H1 (cell line): ENCODE measurements at places on chromosomes 16 and 17. TPM values are rescaled to one million over a fixed set of nuclear protein-coding genes. Genes with fewer than 3 reads are reported as not detected.

The LRRC46 gene
- total RNA-seq, result 0.36 TPM in 1 of 2 replicates, not detected in the other

The PLCD3 gene
- total RNA-seq, result 42.7 and 48.1 TPM in 2 replicates

The TBC1D3H gene
- not detected in 2 replicates for total RNA-seq

The SLC25A39 gene
- total RNA-seq, result 189 and 200 TPM in 2 replicates

The ALOX15B gene
- 0.46 and 0.63 TPM in 2 replicates for total RNA-seq

The EME1 gene
- total RNA-seq, result 13.3 and 13.9 TPM in 2 replicates

The RASD1 gene
- 1.8 and 2.6 TPM in 2 replicates for total RNA-seq

The CKLF gene
- total RNA-seq, result 18.9 and 21.1 TPM in 2 replicates

The WFIKKN1 gene
- 10.2 and 11.4 TPM in 2 replicates for total RNA-seq

DNA sequence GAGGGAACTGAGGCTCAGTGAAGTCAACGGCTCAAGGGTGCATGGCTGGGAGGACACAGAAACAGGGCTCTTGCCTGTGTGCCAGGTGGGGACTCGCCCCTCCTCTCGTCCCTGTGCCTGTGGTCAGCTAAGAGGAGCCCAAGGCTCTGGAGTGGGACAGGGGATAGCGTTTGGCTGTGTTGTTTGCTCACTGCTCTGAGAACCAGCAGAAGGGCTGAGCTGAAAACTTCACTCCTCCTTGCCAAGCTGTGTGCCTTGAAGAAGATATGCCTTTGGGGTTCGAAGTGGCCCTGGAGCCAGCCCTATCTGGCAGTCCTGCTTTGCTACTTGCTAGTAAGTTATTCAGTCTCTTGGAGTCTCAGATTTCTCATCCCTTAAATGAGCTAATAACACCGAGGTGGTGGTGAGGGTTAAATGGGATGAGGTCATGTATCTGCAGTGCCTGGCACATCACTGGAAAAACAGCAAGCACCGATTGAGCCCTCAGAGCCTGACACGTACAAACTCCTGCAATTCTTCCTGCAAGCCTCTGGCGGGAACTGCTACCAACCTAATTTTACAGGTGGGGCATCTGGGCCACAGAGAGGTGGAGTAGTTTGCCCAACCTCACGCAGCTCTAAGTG lies 17.7 kb downstream of the FOXL1 start:
- H3K36me3 ChIP-seq, result no peaks in the 10 kb centered on the region
- H3K4me3 ChIP-seq, result no peak overlapping the region
- H3K4me1 ChIP-seq, result no peaks in the 10 kb centered on the region
- DNase-seq, result no peak
- peaks cover 1% of the 10 kb centered on the region for H3K27me3 ChIP-seq
- no peak overlapping the region for H3K27ac ChIP-seq

DNA sequence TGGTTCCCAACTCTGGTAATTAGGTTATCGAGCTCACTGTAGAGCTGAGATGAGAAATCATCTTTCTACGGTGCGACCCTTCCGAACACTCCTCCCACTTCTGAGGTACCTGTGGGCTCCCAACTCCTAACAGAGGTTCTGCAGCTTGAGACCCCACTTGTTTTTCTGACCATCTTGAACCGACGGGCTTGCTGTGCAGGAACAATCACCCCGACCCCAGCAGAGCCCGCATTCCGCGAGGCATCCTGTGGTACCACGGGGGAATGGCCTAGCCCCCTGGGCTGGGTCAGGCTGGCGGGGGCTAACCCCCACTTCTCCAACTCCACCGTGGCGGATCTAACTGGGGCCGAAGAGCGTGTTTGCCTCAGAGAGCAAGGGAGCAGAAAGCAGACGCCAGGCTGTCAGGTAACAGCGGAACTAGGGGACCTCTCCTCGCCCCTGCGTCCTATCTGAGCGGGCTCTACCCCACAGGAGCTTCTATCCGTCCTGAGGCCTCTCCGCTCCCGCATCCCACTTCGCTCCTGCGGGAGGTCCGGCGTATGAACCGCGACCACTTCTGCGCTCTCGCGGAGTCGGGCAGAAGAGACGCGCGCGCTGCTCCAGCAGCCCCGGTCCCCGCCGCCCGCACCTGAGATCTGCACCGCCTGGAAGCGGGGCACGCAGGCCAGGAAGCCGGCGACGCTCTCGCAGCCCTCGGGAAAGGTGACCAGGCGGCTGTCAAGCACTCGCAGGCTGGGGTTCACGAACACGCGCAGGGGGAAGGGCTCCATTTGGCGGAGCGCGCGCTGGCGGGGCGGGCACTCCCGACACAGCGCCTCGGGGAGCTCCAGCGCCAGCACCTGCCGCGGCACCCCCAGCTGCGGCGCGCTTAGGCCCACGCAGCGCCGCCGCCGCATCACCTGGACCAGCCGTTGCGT lies 761 bp downstream of the PDF start:
- no peaks in the 10 kb centered on the region for H3K27me3 ChIP-seq
- peaks cover 15% of the 10 kb centered on the region for H3K4me1 ChIP-seq
- DNase-seq, result no peak
- peaks cover 46% of the 10 kb centered on the region for H3K36me3 ChIP-seq

DNA sequence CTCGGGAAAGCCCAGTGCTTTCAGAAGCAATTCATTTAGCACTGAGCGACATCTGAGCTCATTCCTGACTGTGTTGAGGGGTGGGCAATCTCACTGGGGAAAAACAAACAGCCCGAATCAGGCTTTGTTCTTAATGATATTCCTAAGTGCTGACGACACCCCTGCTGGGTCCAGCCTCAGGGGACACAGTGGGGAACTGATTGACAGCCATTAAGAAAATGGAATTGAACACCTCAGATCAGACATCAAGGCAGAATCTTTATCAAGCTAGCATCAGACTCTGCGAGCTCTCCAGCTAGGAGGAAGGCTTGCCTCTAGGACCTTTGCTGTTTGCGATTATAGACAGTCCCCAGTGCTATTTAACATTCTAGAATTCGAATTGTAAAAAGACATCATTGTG lies 22.5 kb upstream of the LYRM9 start:
- peaks cover 5% of the 10 kb centered on the region; the same call in 1 of the 2 replicates for H3K4me1 ChIP-seq
- no peaks in the 10 kb centered on the region for H3K36me3 ChIP-seq
- H3K27me3 ChIP-seq, result peaks cover 68% of the 10 kb centered on the region
- peak; percentile 60 for DNase-seq

DNA sequence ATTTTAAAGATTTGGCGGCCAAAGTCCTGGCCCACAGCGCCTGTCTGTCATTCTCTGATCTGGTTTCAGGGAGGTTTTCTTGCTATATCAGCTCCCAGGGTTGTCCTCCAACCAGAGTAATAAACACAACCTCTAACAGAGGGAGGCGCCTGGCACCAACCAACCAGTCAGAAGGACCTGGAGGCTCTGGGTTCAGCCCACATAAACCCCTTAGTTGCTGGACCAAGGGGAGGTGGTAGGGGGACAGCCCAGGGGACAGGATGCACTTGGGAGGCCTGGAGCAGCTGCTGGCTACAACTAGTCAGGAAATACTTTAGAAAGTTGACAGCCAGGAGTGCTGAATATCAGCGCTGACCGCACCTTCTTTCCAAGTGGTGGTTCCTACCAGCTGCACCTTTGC lies 41.7 kb upstream of the CDRT4 start:
- no peak overlapping the region for H3K27ac ChIP-seq
- H3K27me3 ChIP-seq, result no peaks in the 10 kb centered on the region
- DNase-seq, result no peak
- no peaks in the 10 kb centered on the region for H3K4me1 ChIP-seq

DNA sequence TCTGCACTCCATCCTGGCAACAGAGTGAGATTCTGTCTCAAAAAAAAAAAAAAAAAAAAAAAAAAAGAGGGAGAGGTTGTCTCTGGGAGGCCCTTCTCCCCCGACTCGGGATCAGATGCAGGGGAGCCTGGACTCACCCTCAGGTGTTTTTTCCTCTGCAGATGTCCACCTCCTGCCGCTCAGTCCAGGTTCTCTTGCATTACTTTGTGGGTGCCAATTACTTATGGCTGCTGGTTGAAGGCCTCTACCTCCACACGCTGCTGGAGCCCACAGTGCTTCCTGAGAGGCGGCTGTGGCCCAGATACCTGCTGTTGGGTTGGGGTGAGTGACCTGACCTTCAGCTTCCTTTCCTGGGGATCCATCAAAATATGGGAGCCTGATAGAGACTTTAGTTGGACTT lies 34.1 kb downstream of the GLP2R start:
- H3K4me3 ChIP-seq, result no peak overlapping the region
- no peak for DNase-seq
- H3K4me1 ChIP-seq, result no peaks in the 10 kb centered on the region
- H3K27me3 ChIP-seq, result no peaks in the 10 kb centered on the region

- no peaks in the 10 kb centered on the region for H3K36me3 ChIP-seq
- H3K27me3 ChIP-seq, result no peaks in the 10 kb centered on the region
- peak overlapping the region; percentile 72 for H3K4me3 ChIP-seq
- DNase-seq, result peak; percentile 94
These were observed 22.7 kb downstream of the TMEM235 start for GRCh38 chr17:78253946-78254672.

DNA sequence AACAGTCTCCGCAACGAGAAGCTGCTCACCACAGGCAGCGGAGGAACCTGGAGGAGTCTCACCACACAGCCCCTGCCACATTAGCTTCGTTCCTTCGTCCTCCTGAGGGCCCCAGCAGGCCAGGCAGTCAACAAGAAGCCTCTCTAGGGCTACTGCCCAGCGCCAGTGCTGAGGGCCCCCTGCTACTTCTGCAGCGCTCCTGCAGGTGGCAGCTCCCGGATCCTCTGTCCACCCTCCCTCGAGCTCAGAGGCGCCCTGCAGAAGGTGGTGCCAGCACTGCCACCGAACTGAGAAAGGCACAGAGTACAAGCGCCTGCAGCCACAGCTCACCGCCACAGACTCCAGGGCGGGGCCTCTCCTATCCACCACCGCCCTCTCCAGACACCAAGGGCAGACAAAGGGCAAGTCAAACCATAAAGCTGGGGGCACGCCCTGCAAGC lies 27.3 kb downstream of the KDM8 start:
- DNase-seq, result no peak
- H3K36me3 ChIP-seq, result no peaks in the 10 kb centered on the region
- no peak overlapping the region for H3K27ac ChIP-seq
- no peak overlapping the region for H3K4me3 ChIP-seq

GRCh38 chr16:3924763-3925162 lies 44.2 kb upstream of the CREBBP start:
- H3K36me3 ChIP-seq, result no peaks in the 10 kb centered on the region
- no peak for DNase-seq
- no peaks in the 10 kb centered on the region for H3K4me1 ChIP-seq
- no peak overlapping the region for H3K27ac ChIP-seq

GRCh38 chr16:77944631-77945030 lies 77.7 kb upstream of the CLEC3A start:
- no peaks in the 10 kb centered on the region for H3K36me3 ChIP-seq
- H3K27me3 ChIP-seq, result no peaks in the 10 kb centered on the region
- peaks cover 9% of the 10 kb centered on the region for H3K4me1 ChIP-seq
- H3K27ac ChIP-seq, result no peak overlapping the region

- H3K4me3 ChIP-seq, result no peak overlapping the region
- no peaks in the 10 kb centered on the region for H3K4me1 ChIP-seq
- no peaks in the 10 kb centered on the region for H3K27me3 ChIP-seq
- H3K36me3 ChIP-seq, result no peaks in the 10 kb centered on the region
These were observed 90.1 kb upstream of the CDC42EP4 start for GRCh38 chr17:73401911-73402310.

DNA sequence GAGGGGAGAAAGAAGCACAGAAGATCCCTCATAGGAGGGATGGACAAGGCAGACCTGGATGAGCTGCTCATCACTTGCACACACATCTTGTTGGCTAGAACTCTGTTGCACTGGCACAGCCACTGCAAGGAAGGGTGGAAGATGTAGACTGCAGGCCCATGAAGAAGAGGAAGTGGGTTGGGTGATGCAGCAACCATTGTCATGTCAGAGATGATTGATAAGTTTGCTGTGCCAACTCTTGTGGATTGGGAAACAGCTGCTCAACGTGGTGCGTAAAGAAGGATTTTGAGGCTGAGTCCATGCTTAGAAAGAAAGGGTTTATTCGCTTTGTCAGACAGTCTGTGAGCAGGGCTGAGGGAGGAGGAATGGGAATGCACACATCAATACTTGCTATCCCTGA lies 161.4 kb upstream of the MPHOSPH6 start:
- no peaks in the 10 kb centered on the region for H3K36me3 ChIP-seq
- H3K4me1 ChIP-seq, result no peaks in the 10 kb centered on the region
- H3K27ac ChIP-seq, result no peak overlapping the region
- no peak for DNase-seq
- no peaks in the 10 kb centered on the region for H3K27me3 ChIP-seq

DNA sequence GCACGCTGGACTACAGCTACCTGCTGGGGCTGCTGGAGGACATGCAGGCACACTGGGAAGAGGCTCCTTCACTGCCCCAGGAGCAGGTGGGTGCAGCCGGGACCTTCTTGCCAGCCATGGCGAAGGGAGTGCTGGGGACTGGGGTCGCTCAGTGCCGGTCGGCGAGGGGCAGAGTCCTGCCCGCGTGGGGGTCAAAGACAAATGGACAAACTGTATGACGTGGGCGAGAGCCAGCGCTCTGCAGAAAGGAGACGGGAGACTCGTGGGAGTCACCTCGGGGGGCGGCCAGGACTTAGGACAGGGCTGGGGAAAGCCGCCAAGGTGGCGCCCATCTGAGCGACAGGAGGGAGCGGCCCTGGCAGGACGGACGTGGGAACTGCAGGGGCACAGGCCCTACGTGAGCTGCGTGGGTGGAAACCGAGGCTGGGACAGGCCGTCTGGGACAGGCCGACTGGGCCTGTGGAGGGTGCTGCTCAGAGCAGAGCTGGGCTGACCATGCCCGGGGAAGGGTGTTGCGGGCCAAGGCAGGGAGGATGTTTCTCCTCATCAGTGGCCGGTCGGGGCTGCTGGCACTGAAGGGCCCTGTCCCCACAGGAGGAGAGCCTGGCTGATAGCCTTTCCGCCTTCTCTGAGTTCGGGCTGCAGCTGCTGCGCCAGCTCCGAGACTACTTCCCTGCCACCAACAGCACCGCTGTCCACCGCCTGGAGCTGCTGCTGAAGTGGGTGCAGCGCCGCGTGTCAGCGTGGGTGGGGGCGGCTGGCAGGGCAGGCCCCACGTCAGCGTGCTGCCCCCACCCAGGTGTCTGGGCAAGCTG lies 8.0 kb downstream of the TSR3 start:
- peaks cover 9% of the 10 kb centered on the region; the same call in 1 of the 2 replicates for H3K36me3 ChIP-seq
- no peaks in the 10 kb centered on the region; the same call in 1 of the 2 replicates for H3K27me3 ChIP-seq
- H3K4me1 ChIP-seq, result peaks cover 2% of the 10 kb centered on the region; the same call in 1 of the 2 replicates
- H3K27ac ChIP-seq, result no peak overlapping the region

- H3K4me3 ChIP-seq, result no peak overlapping the region
- no peak overlapping the region for H3K27ac ChIP-seq
- H3K36me3 ChIP-seq, result peaks cover 5% of the 10 kb centered on the region; the same call in 1 of the 2 replicates
- peaks cover 10% of the 10 kb centered on the region; the same call in 1 of the 2 replicates for H3K27me3 ChIP-seq
These were observed 31.5 kb downstream of the CBFA2T3 start for GRCh38 chr16:88945473-88945872.

- DNase-seq, result peak; percentile 69
- H3K27me3 ChIP-seq, result no peaks in the 10 kb centered on the region
- H3K36me3 ChIP-seq, result no peaks in the 10 kb centered on the region
- no peak overlapping the region for H3K4me3 ChIP-seq
- H3K27ac ChIP-seq, result no peak overlapping the region
These were observed 37.4 kb downstream of the CLEC16A start for GRCh38 chr16:10981697-10982216.

DNA sequence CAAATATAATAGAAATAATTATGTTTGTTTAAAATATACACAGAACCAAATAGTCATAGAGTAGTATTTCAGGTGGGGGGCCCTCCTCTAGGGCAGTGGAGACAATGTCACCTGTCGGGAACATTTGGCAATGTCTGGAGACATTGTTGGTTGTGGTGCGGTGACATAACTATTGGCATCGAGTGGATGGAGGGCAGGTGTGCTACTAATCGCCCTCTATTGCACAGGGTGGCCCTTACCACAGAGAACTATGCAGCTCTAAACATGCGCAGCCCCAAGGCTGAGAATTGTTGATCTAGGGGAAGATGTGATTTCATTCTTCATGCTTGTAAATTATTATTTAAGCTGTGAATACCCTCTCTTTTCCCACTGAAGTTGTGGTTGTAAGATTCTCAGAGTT lies 594.0 kb downstream of the WWOX start:
- H3K4me3 ChIP-seq, result no peak overlapping the region
- no peaks in the 10 kb centered on the region for H3K36me3 ChIP-seq
- H3K4me1 ChIP-seq, result no peaks in the 10 kb centered on the region
- DNase-seq, result no peak
- no peaks in the 10 kb centered on the region for H3K27me3 ChIP-seq
